ENCODE measurements at places on chromosomes 7 and 10.

GRCh38 chr7:36533717-36534116 is 144.1 kb downstream of the ANLN start:
- no peak for DNase-seq

DNA sequence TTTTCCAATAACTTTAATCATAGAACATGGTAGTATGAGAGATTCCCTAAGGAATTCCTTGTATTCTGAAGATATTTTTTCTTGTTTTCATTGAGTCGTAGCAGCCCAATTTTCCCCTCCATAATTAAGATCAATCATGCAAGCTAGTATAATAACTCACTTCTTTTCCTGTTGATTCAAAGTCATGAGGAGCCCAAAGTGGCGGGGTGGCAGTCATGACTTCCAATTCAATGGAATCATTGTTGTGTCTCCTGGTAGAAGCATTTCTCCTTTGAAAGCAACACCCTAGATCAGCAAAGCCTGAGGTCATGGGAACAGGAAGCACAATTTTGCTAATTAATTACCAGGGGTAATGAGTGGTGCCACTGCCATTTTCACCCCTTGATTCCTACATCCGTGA is 77.6 kb upstream of the MAGI2 start:
- DNase-seq, result no peak

DNA sequence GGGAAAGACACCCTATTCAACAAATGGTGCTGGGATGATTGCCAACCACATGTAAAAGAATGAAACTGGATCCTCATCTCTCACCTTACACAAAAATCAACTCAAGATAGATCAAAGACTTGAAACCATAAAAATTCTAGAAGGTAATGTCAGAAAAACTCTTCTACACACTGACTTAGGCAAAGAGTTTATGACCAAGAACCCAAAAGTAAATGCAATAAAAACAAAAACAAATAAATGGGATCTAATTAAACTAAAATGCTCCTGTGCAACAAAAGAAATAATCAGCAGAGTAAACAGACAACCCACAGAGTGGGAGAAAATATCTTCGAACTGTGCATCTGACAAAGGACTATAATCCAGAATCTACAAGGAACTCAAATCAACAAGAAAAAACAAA is 504.2 kb upstream of the MBL2 start:
- DNase-seq, result no peak

DNA sequence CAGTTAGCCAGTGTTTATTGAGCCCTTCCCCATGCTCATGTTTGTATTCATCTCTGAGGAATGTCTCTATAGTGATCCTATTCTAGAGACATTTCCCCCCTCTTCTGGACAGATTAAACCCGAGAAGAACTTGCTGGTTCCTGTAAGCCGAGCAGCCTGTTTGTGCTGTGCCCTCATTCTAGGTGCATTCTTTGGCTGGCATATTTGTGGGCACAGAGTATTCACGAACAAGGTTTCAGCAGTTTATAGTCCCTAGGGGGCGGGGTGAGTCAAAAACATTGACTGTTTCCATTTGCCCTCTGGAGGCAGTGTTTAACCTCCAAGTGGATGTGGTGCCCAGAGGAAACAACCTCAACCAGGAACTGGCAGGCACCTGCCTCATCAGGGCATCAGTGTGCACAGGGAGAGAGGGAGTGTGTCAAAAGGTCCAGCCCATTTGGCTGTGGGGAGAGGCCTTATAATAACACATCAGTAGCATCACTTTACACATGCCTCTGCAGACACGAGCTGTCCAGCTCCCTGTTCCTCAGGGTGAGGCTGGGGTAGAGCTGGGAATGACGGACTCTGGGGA is 273.3 kb upstream of the LRGUK start:
- DNase-seq, result no peak

DNA sequence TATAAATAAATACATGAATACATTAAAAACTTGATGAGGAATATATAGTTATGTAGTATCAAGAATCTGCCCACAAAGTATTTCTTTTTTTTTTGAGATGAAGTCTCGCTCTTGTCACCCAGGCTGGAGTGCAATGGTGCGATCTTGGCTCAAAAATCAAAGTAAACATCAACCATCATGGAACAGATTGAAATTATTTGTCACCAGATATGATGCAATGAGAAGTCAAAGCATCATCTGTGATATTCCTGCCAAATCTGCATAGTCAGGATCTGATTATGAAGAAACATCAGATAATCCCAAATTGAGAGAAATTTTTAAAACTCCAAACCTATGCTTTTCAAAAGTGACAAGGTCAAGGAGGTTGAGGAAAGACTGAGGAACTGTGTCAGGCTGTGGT is 5.1 kb upstream of the CYP2C18 start:
- peak; percentile 19 for DNase-seq

- no peak for DNase-seq
These were observed 82.1 kb downstream of the GFRA1 start for GRCh38 chr10:116190883-116191282.

DNA sequence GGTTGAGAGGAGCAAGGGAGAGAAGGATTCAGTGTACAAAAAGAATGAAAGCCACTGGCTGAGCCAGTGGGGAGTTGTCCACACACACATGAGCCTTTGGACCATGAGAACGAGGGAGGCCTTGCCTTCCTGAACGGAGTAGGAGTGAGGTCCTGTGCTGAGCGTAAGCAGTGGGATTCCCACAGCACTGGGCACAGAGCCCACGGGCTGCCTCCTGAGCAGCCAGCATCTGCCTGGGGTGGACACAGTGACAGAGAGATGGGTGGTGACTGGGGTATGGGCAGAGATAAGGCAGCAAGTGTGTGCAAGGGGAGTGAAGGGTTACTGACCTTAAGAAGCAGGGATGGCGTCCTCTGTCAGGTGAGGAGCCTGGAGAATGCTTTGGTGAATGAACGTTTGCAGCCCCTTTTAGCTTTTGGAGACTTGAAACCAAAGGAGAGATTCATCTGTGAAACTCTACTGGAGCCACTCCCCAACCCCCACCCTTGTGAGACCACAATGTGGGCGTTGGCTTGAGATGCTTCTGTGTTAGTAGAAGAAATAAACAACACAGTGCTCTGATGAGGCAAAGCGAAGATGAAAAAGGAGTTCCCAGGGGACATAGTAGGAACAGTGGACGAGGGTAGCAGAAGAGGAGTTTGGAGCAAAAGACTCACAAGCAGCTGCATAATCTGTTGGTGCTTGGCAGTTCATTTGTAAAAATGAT is 56.5 kb downstream of the FIGNL1 start:
- no peak for DNase-seq
